NCI-H2171 treated with DMSO at 0.1 percent for 48 hours (cell line): ENCODE measurements at places on chromosomes 5 and 9.
A peak's percentile ranks its signal among the peaks of the same experiment; 100 is the strongest.

DNA sequence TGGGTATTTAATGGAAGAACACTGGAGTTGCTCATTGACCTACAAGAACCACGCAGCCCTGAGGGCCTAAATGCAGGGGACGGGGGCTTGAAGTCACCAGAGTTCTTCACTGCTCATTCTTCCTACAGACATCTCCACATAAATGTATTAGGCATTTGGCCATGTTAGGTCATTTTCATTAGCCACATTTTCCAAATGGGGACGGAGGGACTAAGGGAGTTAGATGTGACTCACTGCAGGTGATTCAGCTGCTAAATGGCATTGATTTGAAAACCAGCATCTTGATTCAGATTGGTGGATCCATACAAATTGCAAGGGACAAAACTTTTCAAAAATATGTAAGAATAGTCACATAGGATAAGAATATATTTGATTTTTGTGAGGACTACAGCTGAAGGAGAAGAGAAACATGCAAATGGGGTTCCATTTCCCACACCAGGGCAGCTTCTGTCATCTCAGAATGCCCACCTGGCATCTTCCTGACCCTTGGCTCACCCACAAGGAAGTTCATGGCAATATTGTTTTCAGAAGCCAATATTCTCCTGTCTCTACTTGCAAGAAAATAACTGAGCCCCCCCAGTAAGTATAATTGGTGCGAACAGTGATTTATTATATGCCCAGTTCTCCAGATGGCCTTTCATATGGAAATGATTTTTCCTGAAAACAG lies 264.8 kb downstream of the DOCK8 start:
- DNase-seq, result no peak

DNA sequence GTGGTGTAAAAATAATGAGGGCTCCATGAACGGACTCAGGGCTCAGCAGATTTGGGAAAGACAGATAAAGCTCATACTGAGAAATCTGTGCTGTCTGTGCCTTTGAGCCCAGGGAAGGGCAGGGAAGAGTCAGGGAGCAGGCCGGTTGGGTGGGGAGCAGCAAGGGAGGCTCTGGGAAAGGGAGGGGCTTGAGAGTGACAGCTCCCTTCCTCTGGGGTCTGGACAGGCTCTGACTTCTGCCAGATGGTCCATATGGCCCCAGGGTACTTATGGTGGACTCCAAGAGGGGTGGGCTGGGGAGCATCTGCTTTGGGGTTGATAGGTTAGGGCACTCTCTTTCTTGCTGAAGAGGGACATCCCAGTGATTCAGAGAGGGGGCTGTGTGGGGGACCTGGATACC lies 2.1 kb downstream of the NPR2 start:
- DNase-seq, result no peak

GRCh38 chr5:54457094-54457862 lies 1.8 kb downstream of the HSPB3 start:
- no peak for DNase-seq

- no peak for DNase-seq
Observed at GRCh38 chr9:72734631-72735030, 213.2 kb downstream of the TMC1 start.

- peak; percentile 50 for DNase-seq
Observed at GRCh38 chr5:72558383-72558782, 51.2 kb upstream of the ZNF366 start.

DNA sequence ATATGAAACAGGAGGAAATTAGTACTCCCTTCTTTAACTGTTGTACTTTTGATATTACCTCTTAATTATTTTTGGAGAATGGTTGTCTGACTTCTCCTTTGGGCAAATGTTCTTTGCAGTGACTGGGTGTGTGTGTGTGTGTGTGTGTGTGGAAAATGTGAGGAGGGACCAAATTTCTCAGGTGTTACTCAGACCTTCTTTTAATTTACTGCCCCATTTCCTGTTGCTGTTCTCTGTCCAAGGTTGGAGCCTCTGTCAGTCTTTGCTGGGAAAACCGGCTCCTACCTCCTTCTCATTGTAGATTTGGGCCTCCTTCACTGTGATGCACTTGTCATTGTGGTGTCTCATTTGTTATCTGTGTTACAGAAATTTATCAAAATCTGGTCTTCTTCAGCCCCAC lies 68.4 kb downstream of the PBX3 start:
- no peak for DNase-seq

- DNase-seq, result no peak
Observed at GRCh38 chr9:127773272-127773671, 5.2 kb downstream of the SH2D3C start.

- DNase-seq, result peak; percentile 92
Observed at GRCh38 chr5:38403406-38403805, 145.0 kb downstream of the EGFLAM start.
